SHP77 (cell line): ENCODE measurements at places on chromosomes 3 and 15.

GRCh38 chr3:53696401-53697172, 149.6 kb downstream of the CHDH start:
- no peak for DNase-seq

DNA sequence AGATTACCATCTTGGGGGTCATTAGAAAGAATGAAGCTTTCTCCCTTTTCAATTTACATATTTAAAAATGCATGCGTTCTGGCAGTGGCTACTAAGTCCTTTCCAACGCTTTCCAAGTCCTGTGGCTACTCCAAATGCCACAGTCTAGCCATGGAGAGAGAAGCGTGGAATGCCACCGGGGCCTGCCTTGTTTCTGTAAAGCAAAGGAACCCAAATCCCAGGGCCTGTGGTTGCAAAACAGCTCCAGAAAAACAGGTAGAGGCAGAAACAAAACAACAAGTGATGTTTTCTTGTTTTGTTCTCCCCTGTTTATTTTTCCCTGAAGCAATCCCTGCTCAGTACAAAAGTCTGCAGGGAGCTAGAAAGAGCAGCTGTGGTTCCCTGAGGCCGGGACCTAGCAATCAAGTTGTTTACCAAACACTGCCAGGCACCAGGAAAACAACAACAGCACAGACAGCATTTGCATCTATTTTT, 85.5 kb downstream of the FOXP1 start:
- DNase-seq: no peak

DNA sequence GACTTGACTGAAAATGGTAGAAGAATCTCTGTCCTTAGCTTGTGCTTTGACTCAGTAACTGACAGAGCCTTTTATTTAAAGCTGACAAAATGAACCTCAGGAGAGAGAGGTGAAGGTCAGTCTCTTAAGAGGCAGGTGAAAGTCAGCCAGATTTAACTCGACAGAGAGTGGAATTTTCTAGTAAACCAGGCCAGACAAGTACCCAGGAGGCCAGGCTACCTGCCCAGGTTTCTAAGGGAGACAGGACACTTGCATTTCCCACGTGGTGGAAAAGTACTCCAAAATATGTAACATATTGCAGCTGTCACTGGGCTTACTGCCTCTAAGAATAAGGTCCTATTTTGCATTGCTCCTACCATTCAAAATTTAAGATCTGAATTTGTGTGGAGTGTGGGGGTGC, 167.9 kb downstream of the FMN1 start:
- peak; percentile 37 for DNase-seq

GRCh38 chr15:90343302-90343790, 8.7 kb upstream of the ZNF774 start:
- no peak for DNase-seq

DNA sequence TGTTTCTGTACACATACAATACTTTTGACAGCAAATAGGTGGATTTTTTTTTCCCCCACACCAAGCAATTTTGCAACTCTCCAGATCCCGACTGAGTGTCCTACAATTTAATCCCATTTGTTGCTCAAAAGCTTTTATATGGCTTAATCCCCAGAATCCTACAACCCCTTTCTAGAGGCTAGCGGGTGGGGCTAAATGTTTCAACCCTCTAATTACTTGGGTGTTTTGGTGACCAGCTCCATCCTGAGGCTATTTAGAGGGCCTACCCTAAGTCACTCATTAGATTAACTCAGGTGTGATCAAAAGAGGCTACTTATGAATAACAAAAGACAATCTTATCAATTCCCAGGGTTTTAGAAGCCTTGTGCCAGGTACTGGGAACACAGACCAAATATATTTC, 21.0 kb upstream of the FBXL2 start:
- no peak for DNase-seq

DNA sequence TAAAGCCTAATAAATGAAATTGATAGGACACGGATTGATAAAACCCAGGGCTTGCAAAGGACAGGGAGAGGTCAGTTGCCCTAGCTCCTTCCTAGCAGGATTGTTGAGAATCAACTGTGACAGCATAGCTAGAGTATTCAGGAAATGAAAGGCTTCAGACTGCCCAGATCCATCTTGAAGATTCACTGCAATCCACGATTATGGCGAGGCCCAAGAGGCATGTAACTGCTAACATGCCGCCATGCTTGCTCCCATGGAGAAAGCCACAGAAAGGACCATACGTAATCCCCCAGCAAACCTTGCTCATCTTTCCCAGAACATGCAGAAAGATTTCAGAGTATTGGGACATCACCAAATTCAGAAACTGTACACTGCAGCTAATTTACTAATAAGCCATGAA, 41.3 kb downstream of the MYH15 start:
- DNase-seq: no peak

- no peak for DNase-seq
These were observed 103.3 kb downstream of the IL1RAP start for GRCh38 chr3:190617185-190617584.

- DNase-seq: no peak
These were observed 196.9 kb upstream of the PRICKLE2 start for GRCh38 chr3:64422192-64422591.

DNA sequence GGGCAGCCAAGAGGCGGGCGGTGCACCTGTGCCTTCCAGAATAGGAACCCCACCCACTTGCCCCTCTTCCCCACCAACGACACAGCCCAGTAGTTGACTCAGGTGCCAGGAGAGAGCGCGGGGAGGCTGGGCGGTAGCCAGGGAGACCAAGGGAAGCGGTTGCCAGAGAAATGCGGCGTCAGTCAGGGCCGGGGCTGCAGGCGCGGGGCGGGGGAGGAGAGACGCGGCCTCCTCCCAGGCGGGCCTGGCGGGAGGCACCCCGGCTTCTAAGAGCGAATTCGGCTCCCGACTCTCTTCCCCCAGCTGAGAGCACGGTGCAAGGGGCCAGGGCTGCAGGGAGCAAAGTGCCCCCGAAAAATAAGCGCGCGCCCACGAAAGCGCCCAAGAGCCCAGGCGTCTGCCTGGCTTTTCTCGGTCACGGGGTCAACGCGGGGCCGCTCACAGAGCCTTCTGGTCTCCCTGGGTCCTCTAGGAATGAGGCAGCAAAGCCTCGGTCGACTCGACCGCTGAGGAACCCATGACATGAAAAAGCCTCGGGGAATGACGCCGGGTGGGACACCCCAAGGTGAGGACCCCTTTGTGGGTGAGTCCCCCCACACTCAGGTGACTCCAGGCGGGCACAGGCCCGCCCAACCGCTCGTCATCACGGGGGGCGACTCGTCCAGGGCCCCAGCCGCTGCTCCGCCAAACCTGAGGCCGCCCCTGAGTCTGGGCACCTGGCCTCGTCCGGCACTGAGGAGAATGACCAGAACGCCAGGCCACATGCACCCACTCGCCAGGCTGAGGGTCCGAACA, 716 bp downstream of the CPEB1 start:
- DNase-seq: no peak

DNA sequence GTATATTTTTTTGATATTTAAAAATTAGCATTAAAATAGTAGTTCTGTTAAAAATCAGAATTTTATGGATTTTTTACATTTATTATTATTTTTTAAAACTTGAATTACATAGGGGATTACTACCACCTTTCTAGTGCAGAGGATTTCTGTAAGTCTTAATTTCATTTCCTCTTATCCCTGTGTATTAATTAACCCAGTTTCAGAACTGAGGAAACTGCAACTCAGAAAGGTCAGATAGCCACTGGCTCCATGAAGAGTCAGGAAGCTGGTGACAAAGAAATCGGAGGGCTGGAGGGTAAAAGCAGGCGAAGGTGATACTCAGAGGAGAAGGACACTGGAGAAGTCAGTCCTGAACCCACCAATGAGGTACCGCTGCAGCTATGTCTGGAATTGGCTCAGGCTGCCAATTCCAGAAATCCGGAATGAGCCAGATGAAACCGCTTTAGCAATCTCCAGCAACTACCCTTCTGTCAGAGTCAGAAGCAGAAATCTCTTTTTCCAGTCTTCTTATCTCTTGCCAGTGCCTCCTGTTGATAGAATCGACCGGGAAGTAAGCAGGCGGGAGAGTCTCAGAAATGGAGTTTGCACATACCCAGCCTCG, 308.5 kb downstream of the SV2B start:
- DNase-seq: no peak
